Natural killer cell (primary cell): ENCODE measurements at places on chromosomes 2 and 18. TPM values are rescaled to one million over a fixed set of nuclear protein-coding genes. Genes with fewer than 3 reads are reported as not detected.

- DNase-seq, result no peak
These were observed 29.0 kb downstream of the PSME4 start for GRCh38 chr2:53941749-53942148.

DNA sequence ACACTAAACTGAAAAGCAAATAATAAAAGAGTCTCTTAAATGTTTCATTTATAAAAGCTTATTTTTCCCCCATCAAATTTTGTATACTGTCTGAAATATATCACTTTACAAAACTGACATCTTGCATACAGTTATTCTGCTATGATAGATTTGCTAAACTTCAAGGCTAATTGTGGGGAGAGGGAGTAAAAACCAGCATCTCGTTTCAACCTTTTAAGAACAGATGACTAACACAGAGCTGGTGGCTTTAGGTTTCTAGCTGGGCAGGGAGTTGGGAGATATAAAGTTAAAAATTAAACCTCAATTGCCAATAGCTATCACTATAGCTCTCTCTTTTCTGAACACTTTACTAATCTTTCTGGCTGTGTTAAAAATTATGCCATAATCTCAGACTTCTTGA lies 23.5 kb downstream of the C1D start:
- no peak for DNase-seq

GRCh38 chr2:25894135-25894830 lies 16.0 kb upstream of the ASXL2 start:
- DNase-seq, result no peak

- DNase-seq, result no peak
These were observed 496.2 kb downstream of the SATB2 start for GRCh38 chr2:198961547-198961946.

DNA sequence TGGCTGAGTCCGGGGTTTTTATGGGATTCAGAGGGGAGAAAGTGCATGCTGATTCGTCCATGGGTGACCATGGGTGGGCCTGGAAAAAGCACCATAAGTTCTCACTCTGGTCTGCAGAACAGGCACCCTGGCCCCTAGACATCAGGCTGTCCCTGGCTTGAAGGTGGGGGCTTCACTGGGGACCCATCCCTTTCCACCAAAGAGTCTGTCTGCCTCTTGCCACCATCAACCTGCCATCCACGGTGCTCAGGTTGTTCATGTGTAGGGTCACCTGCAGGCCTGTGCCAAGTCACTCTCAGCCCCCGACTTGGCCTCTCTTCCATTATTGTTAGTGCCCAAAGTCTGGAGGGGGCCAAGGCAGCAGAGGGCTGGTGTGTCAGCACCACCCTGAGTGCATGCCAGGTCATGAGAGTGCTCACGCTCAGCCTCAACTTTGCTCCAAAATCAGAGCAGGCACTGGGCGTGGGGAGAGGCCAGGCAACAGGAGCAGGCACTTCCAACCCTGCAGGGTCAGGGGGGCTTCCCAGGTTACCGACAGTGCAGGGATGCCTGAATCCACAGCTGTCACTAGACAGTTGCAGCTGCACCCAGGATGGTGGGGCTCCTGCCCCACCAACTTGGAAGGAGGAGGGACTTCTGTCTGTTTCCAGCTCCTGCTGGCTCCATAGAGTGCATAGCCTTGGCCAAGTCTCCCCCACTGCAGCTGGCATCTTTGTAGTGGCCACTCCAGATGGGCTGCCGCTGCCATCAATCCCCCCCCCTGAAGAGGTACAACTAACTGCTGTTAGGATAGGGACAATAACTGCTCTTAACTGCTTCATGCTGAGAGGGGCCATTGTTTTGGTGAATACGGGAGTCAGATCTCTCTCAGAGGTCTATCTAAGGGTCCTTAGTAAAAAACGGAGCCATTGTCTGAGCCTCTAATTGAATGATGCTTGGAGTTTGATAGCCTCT lies 209.3 kb downstream of the AKAIN1 start:
- DNase-seq, result no peak

DNA sequence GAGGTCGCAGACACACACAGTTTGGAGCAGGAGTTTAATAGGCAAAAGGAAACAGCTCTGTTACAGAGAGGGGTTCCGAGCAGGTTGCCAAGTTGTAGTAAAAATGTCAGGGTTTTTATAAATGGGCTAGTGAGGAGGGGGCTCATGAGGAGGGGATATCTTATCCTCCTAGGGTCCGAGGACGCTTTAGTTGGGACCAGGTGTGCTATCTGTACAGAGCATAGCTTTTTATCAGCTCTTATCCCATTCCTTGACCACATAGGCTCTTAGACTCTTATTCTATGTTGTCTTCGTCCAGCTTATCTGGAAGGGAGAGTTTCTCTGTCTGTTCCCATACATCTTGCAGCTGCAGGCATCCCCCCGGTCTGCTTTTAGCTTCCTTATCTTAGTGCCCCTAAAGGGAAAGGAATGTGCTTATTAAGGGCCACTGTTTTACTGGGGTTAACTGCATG lies 44.7 kb downstream of the PDK1 start:
- no peak for DNase-seq

DNA sequence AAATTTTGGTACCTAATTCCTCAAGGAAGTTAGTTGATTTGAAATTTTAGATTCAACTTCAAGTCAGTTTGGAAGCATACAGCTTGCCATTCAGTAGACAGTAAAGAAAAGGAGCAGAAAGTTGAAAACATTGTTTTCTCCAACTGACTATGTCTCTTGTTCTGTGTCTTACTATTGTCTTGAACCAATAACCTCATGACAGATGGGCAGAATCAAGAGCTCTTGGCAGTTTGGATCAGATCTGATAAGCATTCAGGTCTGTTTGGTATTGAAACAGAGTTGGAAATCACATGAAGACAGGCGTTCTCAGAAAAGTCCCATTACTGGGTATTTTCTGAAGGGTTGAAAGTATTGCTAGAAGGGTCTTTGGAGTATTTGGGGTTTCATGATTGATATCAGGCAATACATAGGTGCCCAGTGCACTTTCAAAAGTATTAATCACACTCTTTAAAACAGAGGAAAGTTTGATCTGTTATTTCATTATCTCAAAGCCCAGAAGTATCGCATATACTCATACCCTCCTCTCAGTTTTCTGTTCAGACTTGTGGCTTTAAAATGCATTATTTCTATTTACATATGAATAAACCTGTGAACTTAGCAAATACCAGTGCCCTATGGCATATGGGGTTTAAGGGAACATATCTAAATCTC lies 428.4 kb upstream of the ZEB2 start:
- DNase-seq, result no peak

- DNase-seq, result no peak
These were observed 36.5 kb downstream of the SLC25A52 start for GRCh38 chr18:31723990-31724711.

DNA sequence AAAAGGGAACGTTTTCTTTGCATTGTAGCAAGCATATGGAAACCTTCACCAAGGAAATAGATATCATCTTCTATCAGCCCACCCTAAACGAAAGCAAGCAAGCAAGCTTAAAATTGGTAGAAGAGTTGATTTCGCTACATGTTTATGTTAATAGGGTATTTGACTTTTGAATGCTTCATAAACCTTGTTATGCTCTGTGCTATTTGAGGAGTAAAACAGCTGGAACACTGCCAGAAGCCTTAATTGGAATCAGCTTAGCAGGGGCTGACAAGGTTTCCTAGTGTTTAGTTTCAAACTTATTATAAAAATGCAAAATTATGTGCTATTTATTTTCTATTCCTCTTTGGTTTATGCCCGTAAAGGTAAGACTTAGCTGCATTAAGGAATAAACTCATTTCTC lies 70.6 kb upstream of the LINC00305 start:
- DNase-seq, result no peak

DNA sequence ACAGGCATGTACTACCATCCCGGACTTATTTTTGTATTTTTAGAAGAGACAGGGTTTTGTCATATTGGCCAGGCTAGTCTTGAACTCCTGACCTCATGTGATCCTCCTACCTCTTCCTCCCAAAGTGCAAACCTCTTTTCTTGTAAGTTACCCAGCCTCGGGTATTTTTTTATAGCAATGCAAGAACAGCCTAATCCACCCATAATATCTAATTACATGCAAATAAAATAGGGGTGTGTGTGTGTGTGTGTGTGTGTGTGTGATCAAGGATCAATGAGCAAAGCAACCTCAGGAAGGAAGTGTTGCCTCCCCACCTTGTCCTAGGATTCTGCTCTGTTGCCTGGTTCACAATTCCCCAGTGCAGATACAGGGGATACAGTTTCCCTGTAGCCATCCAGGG lies 45.6 kb downstream of the NGEF start:
- no peak for DNase-seq

DNA sequence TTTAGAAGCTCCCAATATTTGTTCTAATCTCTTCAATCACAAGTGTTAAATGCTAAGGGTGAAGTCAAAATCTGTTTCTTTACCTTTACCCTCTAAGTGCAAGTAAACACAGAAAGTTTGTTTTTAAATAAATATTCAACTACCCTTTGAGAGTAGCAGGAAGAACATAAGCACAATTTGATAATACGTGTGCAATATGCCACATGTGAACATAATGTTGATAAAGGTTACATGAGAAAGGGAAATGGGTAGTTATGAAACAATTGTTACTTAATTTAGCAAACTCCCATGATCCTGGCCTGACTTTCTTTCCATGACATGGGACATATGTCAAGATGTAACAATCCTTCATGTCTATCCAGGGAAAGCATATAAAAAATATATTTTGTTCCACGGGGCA lies 7.1 kb downstream of the SPRED2 start:
- DNase-seq, result no peak

DNA sequence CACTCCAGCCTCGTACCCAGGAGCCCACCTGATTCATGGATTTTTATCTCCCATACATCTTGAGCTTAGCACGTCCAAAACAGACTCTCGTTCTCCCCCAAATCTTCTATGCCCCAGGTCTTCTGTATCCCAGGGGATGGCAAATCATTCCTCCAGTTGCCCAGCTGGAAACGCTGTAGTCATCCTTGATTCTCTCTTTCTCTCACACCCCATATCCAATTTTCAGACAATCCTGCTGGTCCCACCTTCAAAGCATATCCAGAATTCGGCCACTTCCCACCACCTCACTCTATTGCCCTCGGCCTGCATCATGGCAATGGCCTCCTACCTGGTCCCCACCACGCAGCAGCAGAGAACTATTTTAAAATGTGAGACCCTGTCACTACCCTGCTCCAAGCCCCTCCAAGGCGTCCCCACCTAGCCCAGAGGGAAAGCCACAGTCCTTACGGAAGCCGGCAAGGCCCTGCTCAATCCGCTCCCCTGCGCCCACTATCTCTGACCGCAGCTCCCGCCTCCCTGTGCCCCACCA lies 1.4 kb upstream of the GRHL1 start:
- no peak for DNase-seq

DNA sequence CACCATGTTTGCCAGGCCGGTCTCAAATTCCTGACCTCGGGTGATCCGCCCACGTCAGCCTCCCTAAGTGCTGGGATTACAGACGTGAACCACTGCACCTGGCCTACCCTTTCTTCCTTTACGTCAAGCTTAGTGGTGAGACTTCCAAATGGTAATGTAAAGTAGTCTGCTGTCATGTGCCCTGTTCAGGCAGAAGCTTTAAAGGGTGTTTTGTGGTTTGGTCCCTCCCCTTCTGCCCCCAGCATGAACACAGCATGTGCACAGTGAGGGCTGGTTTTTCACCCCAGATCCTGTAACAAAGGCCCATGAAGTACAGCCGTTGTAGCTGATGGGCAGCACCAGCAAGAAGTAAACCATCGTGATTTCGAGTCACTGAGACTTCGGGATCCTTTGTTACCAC lies 2.7 kb upstream of the DTYMK start:
- no peak for DNase-seq

- DNase-seq, result no peak
These were observed 465.5 kb downstream of the CDH2 start for GRCh38 chr18:27711382-27711781.

DNA sequence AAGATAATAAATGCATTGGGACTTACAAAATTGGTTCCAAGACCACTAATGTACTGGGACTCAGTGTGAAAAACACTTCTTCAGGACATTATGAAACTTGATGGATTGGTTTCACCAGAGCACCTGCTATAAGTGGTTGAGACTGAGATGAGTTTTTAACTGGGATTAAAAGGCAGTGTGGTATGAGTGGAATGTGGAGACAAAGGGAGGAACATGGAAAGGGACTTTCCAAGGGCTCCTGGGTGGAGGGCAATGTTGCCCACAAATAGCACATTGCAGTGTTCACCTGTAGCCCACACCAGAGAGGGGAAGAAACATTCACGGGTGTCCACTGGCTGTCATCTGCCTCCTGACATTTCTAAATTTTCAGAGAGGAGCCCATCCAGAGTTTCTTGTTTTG lies 253.3 kb upstream of the TANK start:
- DNase-seq, result no peak

DNA sequence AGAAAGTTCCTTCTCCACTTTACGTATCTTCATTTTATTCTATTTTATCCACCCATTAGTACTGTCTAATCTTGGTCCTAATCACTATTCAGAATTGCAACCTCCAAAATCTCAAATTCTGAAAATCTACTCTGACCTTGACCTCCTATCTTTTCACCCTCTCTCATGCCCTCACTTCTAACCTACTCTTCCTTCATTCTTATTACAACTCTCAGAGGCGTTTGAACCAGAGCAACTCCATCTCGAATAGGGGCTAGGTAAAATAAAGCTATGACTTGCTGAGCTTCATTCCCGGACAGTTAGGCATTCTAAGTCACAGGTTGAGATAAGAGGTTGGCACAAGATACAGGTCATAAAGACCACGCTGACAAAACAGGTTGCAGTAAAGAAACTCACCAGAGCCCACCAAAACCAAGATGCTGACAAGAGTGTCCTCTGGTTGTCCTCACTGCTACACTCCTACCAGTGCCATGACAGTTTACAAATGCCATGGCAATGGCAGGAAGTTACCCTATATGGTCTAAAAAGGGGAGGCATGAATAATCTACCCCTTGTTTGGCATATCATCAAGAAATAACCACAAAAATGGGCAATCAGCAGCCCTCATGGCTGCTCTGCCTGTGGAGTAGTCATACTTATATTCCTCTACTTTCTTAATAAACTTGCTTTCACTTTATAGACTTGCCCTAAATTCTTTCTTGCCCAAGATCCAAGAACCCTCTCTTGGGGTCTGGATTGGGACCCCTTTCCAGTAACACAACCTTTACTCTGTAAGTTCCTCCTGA lies 11.4 kb downstream of the CCDC88A start:
- DNase-seq, result no peak

GAD1 gene
- total RNA-seq, result not detected

EIF2B4 gene
- total RNA-seq, result 35.0 TPM

ITSN2 gene
- total RNA-seq, result 101 TPM

POTEC gene
- total RNA-seq, result not detected

ITPRIPL1 gene
- 14.1 TPM for total RNA-seq

MBD5 gene
- total RNA-seq, result 96.3 TPM

BCL2 gene
- total RNA-seq, result 28.2 TPM

FAHD2B gene
- 10.1 TPM for total RNA-seq
